Endothelial cell (in vitro differentiated cells): ENCODE measurements at places on chromosomes 16 and 17.
A peak's percentile ranks its signal among the peaks of the same experiment; 100 is the strongest.

- DNase-seq, result peak; percentile 59
Observed at GRCh38 chr17:35731239-35731916, at the start of gene RASL10B. RASL10B (plus strand) TSS chr17:35731639; CDS start chr17:35735185, 3,546 bp downstream.

DNA sequence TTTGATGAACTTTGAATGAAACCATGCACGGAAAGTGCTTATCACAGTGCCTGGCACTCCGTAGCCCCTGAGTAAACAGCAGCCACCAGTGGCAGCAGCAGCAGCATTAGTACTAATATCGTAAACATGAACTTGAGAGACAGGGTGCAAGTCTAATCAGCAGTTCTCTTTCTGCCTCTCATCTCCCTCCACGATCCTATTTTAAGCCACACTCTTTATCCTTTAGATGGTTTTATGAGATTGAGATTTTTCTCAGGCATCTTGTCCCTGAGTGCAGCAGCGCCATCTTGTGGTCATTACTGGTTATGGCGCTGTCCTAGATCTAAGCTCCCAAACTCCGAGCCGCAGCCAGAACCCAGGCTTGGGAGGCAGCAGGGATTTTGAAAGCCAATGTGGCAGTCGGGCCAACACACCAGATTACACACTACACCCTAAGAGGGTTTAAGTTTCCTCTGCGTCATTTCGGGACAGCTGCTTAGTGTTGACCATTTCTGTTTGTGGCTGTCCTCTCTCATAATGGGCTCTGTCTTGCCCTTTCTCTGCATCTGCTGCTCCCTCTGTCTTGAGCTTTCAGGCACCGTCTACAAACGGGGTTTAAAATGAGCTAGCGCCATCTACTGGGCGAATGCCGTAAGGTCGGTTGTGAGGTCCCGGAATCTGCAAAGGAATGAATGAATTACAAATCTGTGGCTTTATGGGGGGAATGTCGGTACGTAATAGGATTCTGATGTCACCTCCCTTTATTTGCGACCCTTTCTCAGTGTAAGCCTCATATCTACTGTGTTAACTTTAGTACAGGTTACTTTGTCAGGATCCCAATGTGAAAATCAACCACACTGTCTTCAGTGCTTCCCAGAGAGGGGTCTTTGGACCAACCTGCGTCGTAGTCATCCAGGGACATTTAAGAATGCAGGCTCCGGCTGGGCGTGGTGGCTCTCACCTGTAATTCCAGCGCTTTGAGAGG is 64.5 kb downstream of the CYLD start:
- peak; percentile 82 for DNase-seq

GRCh38 chr16:54006693-54007092 is 279.9 kb downstream of the IRX3 start:
- no peak for DNase-seq

- DNase-seq, result no peak
Observed at GRCh38 chr17:67569873-67570272, 147.9 kb upstream of the NOL11 start.

GRCh38 chr17:82551779-82552457 is 32.4 kb downstream of the FOXK2 start:
- DNase-seq, result peak; percentile 68

DNA sequence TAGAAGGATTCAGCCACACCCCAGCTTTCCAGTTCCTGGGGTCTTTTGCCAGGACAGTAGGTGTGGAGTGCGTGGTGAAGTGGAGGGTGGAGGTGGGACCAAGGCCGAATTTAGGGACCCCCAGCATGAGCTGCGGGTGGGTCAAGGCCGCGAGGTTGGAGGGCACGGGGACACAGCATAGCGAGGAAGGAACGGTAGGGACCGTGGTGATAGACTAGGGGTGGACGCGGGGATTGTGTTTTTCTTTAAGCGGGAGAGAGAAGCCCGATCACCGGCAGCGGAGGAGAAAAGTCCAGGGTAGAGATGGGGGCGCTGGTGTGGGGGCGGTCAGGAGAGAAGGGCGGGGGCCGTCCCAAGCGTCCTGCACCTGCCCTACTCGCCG is 261 bp upstream of the B4GALNT2 start:
- no peak for DNase-seq

DNA sequence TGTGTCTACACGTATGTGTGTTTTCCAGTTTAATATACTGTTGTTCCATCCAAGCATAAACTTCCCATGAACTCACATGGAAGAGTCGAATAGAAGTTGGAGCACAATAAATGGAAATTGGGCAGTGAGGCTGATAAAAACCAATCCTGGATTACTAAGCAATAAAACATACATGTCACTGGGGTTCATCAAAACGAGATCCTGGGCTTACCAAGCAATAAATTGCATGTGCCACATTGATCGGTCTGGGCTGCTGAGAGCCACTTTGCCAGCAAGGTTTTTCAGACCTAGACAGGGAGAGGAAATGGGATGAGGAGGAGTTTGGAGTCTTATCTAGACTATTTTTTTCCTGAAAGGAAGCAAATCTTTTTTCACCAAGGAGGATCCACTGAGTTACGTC is 322.3 kb upstream of the C16orf82 start:
- DNase-seq, result no peak

DNA sequence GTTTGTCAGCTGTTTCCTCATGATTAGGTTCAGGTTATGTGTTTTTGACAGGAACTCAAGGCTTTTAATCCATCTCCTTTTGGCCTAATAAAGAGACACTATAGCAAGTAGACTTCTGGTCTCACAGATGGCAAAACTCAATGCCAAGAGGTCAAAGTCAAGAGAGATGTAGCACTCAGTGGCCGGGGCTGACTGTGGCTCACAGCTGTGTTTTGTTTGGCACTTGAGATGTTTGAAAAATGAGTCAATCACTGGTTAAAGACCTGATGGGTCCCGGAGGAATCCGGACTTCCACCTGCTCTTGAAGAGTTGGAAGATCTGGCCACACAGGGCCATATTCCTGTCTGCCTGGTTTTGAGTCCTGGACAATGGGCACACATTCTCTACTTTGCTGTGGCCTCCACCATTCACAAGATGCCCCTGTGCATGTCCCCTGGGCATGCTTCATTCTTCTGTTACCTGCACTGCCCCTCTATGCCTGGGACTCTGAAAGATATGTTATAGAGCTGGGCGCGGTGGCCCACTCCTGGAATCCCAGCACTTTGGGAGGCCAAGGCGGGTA is 210.3 kb downstream of the SNX29 start:
- no peak for DNase-seq

- DNase-seq, result no peak
Observed at GRCh38 chr17:76014925-76015261, 12.2 kb downstream of the EVPL start.

DNA sequence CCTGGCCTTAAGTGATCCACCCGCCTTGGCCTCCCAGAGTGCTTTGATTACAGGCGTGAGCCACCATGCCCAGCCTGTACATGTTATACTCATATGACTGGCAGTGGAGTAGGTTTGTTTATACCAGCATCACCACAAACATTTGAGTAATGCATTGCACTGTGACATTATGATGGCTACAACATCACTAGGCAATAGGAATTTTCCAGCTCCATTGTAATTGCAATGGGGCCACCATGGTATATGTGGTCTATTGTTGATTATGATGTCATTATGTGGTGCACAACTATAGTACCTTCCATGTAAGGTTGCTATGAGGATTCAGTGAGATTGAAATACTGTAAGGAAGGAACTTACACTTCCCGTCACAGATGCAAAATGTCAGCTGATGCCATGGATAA is 168.9 kb downstream of the COPRS start:
- DNase-seq, result no peak

DNA sequence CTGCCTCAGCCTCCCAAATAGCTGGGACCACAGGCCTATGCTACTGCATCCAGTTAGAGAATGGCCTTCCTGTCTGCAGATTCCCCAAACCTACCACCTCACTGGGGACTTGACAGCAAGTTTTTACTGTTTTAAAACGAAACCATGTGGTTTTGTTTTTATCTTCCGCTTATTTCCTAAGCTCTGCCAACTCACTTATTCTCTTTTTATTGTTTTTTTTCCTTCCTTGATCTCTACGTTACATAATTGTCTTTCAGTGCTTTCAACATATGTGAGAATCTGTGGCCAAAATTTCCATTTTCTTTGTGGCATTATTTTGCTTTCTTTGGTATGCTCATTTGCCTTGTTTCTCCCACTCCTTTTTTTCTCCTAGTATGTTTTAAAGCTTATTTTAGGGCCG is 14.6 kb upstream of the SLC38A7 start:
- DNase-seq, result no peak

- DNase-seq, result no peak
Observed at GRCh38 chr17:81036197-81036941, 1.4 kb downstream of the BAIAP2 start.

DNA sequence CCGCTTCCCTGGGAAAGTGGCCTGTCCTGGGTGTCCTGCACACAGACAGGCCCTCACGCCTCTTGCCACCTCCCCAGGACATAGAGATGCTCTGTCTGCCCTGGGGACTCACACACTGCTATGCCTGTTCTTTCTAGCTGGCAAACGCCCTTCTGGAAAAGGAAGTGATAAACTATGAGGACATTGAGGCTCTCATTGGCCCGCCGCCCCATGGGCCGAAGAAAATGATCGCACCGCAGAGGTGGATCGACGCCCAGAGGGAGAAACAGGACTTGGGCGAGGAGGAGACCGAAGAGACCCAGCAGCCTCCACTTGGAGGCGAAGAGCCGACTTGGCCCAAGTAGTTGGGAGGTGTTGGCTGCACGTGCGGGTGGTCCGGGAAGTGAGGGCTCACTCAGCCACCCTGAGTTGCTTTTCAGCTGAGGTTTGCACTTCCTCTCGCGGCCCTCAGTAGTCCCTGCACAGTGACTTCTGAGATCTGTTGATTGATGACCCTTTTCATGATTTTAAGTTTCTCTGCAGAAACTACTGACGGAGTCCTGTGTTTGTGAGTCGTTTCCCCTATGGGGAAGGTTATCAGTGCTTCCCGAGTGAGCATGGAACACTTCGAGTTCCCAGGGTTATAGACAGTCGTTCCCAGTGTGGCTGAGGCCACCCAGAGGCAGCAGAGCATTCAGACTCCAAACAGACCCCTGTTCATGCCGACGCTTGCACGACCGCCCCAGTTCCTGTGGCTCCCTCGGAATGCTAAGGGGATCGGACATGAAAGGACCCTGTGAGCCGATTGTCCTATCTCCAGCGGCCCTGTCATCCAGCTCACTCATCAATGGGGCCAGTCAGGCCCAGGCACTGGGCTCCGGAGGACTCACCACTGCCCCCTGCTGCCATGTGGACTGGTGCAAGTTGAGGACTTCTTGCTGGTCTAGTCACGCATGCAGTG is 3.5 kb upstream of the RPL13 start:
- peak; percentile 93 for DNase-seq

DNA sequence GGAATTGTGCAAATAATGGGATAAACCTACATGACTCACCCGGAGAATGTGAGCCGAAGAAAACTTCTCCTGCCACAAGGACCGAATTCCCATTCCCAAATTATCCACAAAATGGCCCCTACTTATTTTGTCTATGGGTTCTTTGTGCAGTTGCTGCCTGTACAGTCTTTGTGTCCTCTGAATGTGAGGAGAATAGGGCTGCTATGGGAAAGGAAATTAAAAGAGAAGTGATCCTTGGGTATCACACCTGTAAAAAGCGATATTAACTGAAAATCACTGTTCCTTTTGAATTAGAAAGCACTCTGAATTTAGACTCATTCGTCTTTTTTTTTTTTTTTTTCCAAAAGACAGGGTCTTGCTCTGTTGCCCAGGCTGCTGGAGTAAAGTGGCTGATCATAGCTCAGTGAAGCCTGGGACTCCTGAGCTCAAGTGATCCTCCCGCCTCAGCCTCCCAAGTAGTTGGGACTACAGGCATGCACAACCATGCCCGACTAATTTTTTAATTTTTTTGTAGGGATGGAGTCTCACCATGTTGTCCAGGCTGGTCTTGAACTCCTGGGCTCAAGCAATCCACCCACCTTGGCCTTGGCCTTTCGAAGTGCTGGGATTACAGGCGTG is 45.4 kb downstream of the CHD9 start:
- no peak for DNase-seq

GRCh38 chr17:62172492-62173291 is 107.6 kb upstream of the MED13 start:
- DNase-seq, result no peak

- DNase-seq, result no peak
Observed at GRCh38 chr17:4944163-4944553, 4.1 kb downstream of the RNF167 start.

- DNase-seq, result no peak
Observed at GRCh38 chr17:27575096-27575911, 55.7 kb upstream of the LGALS9 start.

DNA sequence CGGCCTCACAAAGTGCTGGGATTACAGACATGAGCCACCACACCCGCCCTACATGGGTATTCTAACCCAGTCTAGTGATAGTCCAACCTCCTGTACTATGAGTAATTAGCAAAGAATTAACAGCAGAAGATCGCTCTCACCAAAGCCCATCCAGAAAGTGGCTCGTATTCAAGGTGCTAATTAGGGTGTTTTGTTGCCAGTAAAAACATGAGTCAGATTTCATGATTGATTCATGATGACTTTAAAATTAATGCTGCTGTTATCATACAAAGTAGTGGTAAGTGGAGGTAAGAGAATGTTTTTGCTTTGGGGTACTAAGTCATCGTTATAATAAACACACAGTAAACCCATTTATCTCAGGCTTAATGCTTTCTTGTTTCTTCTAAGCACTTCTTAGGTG is 428.8 kb downstream of the WWOX start:
- no peak for DNase-seq
